Stimulated activated CD4-positive, alpha-beta T cell treated with anti-CD3 and anti-CD28 coated beads, Interleukin-15, amount 100 ng/mL, for 1 hour (primary cell): ENCODE measurements at places on chromosomes 3 and 15.

DNA sequence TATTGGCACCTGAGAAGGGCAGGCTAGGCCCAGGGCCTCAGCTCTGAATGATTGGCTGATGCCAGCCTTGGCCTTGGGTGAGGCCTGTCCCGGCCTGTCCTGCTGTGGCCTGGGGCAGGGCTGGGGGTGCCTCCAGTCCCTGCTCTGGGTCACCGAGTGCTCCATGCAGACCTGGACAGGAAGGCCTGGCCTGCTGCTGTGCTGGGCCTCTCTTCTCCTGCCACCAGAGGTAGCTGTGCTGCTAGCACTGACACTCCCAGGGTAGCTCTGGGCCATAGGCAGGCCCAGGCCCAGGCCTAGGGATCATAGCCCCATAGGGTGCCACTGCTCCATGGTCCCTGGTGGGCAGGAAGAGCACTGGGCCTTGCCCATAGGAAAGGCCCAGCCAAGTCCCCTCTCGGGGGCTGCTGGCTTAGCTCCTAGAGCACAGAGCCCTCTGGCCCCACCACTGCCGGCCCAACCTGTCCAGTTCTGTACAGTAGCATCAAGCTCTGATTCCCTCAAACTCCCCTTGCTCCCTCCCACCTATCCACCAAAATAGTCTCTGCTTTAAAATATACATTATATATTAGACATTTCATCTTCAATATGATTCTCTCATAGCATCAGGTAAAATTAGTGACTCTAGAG is 18.2 kb downstream of the ABTB1 start:
- no peak for DNase-seq

DNA sequence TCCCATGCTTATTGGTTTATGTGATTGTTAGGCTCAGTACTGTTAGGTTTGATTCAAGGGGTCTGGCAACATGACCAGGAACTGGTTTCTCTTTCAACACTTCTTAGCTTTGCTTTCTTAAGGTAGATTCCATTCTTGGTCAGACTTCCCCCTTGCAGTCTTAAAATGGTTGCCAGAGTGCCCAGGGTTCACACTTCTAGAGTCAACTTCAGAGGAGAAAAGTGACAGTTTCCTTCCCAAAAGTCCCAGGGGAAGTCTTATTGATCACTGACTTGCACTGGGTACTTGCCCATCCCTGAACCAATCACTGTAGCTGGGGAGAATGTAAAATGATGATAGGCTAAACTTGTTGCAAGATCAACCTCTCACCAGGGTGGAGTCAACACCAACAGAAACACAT is 14.1 kb downstream of the MGLL start:
- DNase-seq, result no peak

GRCh38 chr3:66248641-66249040 is 27.8 kb downstream of the SLC25A26 start:
- DNase-seq, result no peak

- DNase-seq, result no peak
These were observed 116.8 kb upstream of the CNTN6 start for GRCh38 chr3:976006-976405.

GRCh38 chr3:17518189-17519059 is 224.0 kb downstream of the TBC1D5 start:
- no peak for DNase-seq

DNA sequence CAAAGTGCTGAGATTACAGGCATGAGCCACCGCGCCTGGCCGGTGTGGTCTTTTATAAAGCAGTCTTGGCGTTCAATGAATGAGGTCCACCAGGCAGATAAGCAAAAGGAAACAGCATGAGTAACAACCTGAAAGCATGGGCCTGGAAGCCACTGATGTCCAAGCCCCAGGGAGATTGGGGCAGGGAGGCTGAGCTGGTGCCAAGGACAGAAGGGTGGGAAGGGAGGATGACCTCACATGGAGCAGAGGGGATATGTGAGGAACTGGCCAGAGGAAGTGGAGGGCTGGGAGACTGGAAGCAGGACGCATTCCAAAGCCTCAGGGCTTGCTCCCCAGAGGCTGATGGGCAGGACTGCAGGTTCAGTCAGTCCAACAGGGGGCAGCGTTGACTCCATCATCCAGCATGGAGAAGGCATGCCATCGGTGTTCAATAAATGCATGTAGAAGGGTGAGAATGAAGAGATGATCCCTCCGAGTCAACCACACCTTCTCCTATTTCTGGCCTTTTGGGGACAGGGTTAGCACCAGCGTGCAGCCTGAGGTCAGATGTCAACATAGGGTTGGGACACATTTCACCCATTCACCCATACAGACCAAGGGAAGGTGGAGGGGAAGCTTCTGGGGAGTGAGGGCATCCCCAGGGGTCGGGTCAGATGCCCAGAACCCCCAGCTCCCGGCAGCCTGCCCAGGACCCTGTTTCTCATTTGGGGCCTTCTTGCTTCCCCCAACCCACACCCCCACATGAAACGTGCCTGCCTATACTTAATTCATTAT is 14.8 kb downstream of the MYL3 start:
- DNase-seq, result no peak

- DNase-seq, result no peak
These were observed 10.1 kb downstream of the ARHGAP31 start for GRCh38 chr3:119304201-119304713.

- DNase-seq, result no peak
These were observed 377.7 kb downstream of the IL20RB start for GRCh38 chr3:137335478-137335877.

DNA sequence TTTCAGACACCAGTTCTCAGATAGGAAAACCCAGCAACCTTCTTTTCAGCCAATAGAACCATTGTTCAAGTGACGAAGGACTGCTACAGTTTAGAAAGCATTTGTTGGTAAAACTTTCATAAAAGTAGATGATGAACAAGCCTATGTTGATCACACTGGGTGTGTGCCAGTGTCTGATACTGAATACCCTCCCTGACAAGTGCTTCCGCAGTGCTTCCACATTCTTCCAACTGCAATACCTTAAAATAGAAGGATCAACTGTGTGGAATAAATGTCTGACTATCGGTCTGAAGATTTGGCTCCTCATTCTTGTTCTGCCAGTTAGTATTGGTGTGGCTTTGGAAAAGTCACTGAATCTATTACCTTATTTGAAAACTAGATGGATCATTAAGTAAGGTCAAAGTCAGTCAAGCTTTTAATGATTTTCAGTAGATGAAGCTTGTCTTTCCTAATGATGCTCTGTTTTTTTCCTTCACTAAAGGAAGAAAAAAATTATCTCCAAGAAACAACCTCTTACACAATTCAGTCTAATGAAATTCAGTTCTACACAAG is 479.4 kb upstream of the CBLB start:
- DNase-seq, result no peak

DNA sequence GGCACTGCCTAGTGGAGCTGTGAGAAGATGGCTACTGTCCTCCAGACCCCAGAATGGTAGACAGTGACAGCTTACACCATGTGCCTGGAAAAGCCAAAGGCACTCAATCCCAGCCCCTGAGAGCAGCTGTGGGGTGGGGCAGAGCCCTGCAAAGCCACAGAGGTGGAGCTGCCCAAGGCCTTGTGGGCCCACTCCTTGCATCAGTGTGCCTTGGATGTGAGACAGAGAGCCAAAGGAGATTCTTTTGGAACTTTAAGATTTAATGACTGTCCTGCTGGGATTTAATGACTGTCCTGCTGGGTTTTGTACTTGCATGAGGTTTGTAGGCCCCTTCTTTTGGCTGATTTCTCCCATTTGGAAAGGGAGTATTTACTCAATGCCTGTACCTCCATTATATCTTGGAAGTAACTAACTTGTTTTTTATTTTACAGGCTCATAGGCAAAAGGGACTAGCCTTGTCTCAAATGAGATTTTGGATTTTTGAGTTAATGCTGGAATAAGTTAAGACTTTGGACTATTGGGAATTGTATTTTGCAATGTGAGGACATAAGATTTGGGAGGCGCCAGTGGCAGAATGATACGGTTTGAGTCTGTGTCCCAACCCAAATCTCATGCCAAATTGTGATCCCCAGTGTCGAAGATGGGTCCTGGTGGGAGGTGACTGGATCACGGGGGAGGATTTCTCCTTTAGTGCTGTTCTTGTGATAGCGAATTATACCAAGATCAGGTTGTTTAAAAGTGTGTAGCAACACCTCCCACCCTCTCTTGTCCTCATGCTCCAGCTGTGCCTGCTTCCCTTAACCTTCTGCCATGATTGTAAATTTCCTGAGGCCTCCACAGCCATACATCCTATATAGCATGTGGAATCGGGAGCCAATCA is 80.4 kb downstream of the MYO5A start:
- DNase-seq, result no peak
